ENCODE measurements at places on chromosomes 11 and 22.
A peak's percentile ranks its signal among the peaks of the same experiment; 100 is the strongest.

DNA sequence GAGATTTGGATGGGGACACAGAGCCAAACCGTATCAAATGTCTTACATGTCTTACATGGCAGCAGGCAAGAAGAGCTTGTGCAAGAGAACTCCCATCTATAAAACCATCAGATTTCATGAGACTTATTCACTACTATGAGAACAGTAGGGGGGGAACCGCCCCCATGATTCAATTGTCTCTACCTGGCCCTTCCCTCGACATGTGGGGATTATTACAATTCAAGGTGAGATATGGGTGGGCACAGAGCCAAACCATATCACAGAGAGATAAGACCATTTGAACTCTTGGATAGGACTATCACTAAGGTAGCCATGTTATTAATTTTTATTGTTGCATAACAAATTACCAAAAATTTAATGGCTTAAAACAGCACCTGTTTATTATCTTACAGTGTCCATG lies 611.7 kb downstream of the SOX6 start:
- DNase-seq, result no peak

DNA sequence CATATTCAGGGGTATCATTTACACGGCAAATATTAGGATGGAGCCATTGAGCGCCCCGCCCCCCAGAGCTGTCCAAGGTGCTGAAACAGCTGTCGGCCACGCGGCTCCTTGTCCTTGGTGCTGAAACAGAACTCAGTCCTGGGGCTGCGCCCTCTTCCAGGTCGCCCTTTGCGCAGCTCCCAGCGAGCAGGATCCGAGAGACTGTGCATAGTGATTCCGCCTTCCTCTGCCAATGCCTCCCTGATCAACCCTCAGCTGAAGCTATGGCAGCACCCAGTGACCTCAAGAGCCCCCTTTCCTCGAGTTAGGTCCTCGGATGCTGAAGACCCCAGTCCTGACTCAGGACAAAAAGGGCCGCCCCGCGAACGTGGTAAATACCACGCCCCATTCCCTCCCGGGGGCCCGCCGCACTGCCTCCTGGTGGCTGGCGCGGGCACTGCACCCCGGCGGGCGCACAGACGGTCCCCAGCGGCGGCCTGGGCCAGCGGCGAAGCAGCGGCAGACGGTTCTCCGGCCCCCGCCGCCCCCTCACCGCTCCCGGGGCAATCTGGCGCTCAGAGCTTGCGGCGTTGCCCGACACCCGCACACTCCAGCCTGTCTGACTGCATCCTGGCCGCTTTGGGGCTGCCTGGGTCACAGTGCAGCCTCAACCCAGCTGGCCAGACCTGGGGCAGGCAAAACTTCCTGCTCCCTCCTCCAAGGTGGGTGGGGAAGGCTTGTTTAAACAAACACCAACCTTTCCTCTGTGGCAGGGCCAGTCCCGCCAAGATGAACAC lies 13.4 kb downstream of the SYT7 start:
- peak; percentile 78 for DNase-seq

GRCh38 chr22:32333141-32333768 lies 24.4 kb upstream of the RFPL3 start:
- DNase-seq, result no peak

- DNase-seq, result no peak
Observed at GRCh38 chr11:122019908-122020694, 95.9 kb downstream of the BLID start.

GRCh38 chr11:127639916-127640315 lies 639.3 kb upstream of the KIRREL3 start:
- no peak for DNase-seq

DNA sequence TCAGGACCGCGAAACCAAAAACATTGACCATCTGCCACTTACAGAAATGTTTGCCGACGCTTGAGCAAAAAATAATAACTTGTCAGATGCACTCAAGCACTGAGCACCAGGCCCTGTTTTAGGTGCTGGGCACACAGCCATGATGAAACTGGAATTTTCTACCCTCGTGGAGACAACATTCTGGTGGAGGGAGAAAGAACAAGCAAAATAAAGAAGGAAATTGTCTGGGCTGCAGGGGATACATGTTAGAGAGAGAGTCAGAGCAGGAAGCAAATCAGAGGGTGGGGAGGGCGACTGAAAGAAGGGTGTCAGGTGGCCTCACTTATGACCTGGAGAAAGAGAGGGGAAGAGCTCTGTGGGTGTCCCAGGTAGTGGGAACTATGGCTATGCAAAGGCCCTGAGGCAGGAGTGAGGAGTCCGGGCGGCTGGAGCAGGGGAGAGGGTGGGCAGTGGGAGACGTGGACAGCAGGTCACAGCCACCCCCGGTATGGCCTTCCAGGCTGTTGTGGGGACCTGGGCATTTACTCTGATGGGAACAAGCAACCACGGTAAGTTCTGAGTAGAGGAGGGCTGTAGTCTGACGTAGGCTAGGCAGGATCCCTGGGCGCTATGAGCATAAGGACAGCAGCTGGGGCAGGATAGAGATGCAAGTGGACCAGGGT lies 78.8 kb downstream of the MYEOV start:
- no peak for DNase-seq

DNA sequence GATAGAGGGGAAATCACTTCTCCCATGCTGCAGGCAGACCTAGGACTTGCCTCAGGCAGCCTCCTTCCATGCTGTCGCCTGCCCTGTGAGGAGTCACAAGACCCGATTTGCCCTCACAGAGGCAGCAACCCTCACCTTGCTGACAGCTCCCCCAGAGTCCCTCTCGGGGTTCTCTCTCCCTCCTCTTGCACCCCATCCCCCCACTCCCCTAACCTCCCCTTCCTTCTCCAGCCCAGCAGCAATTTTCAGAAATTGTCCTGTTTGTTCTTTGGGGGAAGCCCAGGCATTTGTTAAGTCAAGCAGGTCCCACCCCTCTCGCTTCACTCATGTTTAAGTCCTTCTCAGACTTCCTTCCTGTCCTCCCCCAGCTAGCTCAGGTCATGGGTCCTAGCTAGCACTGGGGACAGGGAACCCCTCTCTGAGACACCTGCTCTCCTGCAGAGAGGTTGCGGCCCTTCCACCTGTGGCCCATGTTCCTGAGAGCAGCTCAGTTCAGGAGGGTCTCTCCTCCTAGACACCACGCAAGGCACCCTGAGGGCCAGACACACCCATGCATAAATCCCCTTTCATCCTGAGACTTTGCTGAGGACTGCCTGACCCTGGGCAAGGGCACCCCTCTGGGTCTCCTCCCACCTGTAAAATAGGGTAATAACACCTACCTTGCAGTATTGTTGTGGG lies 6.3 kb upstream of the FXYD2 start:
- DNase-seq, result no peak

DNA sequence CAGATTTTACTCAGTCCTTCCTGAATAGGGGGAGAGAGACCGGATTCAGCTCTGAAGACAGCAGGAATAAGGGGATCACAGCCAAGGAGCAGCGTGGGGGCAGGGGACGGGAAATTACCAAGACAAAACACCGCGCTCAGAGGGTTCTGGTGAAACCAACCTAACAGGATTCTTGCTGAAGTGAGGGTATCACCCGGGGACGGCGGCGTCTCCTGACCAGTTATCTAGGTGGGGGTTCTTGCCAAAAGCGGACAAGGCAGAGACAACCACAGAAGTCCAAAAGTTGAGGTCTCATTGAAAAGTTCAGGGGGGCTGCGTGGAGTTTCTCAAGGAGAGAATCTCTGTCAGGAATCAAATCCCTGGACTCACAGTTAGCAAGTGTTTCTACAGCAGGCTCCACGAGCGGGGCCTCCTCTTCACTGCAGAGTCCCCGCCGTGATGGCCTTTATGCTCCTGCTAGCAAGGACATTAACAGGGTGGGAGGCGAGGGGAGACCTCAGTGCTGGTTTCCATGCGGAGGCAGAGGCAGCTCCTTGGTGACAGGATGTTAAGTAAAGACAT lies 291.0 kb downstream of the BRD1 start:
- no peak for DNase-seq

GRCh38 chr11:120021978-120022377 lies 115.9 kb downstream of the TRIM29 start:
- no peak for DNase-seq

DNA sequence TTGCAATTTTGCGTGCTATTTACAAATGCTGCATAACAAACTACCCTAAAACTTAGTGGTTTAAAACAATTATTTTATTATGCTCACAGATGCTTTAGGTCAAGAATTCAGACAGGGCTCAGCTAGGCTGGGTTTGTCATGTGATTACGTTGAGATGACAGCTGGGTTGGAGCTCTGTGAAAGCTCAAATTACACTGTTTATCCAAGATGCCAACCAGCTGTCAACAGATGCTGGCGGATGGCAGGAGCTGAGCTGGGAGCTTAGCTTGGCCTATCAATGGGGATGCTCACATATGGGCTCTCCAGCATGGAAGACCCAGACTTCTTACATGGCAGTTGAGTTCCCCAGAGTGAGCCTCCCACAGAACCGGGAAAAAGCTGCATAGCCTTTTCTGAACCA lies 62.7 kb downstream of the STK33 start:
- DNase-seq, result no peak

- no peak for DNase-seq
Observed at GRCh38 chr11:41392596-41392995, 66.9 kb downstream of the LRRC4C start.

GRCh38 chr11:8346157-8346755 lies 82.6 kb upstream of the LMO1 start:
- DNase-seq, result no peak

DNA sequence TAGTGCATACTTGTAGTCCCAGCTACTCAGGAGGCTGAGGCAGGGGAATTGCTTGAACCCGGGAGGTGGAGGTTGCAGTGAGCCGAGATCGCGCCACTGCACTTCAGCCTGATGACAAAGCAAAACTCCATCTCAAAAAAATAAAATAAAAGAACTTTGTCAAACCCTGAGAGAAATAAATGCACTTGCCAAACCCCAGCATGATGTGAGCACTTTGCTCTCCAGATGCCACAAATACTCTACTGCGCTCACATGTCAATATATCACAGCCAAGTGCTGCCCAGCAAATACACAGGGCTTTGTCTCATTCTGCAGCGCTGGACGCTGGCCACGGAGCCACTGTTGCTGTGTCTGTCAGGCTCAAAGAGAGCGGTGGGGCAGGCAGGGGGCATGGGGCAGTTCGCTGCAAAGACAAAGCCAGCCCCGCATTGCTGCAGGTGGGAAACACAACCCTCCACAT lies 45.1 kb downstream of the AHNAK start:
- DNase-seq, result peak; percentile 81

DNA sequence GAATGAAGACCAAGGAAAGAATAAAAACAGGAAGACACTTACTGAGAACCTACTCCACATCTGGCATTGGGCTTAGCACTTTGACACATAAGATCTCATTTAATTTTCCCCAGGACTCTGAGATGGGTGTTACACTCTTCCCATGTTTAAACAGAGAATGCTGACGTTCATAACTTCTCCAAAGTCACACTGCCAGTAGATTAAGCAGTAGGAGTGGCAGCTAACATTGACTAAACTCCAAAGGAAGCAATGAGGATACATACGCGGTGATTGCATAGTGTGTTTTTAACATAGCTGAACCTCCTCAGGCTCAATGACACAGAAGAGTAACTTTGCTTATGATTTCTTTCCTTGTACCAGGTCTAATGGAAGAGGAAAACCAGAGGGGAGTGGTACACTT lies 14.5 kb upstream of the OR10V1 start:
- DNase-seq, result no peak

DNA sequence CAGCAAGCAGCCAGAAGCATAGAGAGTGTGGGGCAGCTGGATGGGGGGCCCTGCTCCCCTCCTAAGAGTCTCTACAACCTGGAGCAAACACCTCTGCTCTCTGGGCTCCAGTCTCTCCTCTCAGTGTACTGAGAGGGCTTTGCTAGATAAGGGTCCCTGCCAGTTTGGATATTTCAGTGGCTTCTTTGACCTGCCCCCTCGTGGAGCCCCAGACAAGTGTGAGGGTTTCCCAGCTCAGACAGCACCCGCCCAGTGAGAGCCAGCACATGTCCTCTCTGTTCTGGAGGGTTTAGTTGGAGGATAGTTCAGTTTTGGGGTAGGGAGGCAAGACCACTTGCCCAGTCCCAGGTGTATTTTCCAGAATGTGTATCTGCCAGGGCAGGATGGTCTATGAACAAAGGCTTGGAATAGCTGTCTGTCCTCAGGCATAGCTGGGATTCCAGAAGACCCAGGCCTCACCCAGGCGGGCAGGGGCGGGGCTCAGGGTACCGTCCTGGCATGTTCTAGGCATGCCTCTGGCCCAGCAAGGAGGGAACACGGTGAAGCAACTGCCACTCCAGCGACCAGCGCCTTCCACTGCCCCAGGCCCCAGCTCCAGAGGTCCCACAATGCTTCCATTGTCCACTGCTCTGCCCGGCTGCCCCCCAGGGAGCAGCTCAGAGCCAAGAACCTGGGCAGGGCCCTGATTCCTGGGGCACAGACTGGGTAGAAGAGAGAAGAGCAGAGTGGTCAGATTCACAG lies 7.5 kb upstream of the MICALL1 start:
- no peak for DNase-seq

DNA sequence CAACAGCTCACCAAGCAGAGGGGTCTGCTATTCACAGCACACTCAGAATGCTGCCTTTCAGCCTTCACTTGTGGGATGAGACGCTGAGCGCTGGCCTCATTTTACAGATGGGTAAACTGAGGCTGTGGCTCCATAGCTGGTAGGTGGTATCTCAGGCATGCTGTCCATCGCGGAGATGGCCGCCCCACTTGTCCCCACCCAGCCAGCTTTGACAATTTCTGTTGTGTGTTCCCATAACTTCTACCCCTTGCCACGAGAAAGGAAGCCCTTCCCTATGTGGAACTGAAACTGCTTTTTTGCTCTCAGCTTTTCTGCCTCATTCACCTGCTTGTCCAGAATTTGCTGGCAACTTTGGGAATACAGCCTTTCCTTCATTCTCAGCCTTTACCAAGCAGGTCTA lies 36.1 kb upstream of the NNMT start:
- DNase-seq, result no peak

DNA sequence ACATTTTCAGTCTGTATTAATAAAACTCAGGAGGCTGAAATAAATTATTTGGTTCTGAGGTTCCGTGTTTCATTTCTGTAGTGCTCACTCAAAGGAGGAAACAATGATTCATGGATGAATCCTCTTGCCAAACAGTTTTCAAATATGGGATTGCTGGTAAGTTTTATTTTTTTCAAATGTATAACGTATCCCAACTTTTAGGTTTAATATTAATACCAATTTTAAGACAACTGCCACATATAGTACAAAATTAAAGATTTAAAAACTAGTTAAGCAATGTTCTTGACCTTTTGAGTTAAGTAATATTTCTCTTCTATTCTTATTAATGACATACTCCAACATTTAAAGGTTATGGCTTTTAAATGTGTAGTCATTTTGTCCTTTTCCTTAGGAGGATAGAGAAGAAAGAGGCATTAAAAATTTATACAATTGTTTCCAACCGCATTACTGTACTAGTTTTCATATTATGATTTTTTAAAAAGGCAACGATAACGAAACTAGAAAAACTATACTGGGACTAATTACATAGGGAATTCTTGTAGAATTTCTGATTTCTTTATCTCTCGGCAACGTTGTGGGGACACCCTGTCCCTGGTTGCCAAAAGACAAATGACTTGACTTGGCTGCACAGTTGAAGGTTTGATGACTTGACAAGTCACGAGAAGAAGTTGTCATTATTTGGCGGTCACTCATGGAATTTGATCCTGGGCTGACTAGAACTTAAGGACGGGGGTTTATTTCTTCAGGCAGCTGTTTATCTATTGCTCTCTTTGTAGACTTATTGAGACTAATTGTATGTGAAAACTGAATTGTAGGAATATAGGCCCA lies 69.1 kb upstream of the ADSL start:
- no peak for DNase-seq

- DNase-seq, result no peak
Observed at GRCh38 chr11:120633616-120634393, 122.3 kb downstream of the GRIK4 start.

All from right lobe of liver (tissue), 6 donors.